ENCODE measurements at places on chromosomes 7 and 10. TPM values are rescaled to one million over a fixed set of nuclear protein-coding genes. Genes with fewer than 3 reads are reported as not detected.
A peak's percentile ranks its signal among the peaks of the same experiment; 100 is the strongest.

OR9A2 gene
- not detected for total RNA-seq

ELN gene
- total RNA-seq: not detected

FRMD4A gene
- total RNA-seq: 2.1 TPM

HOGA1 gene
- not detected for total RNA-seq

SFTPA1 gene
- not detected for total RNA-seq

ELFN1 gene
- 0.36 TPM for total RNA-seq

SLC26A5 gene
- not detected for total RNA-seq

DNA sequence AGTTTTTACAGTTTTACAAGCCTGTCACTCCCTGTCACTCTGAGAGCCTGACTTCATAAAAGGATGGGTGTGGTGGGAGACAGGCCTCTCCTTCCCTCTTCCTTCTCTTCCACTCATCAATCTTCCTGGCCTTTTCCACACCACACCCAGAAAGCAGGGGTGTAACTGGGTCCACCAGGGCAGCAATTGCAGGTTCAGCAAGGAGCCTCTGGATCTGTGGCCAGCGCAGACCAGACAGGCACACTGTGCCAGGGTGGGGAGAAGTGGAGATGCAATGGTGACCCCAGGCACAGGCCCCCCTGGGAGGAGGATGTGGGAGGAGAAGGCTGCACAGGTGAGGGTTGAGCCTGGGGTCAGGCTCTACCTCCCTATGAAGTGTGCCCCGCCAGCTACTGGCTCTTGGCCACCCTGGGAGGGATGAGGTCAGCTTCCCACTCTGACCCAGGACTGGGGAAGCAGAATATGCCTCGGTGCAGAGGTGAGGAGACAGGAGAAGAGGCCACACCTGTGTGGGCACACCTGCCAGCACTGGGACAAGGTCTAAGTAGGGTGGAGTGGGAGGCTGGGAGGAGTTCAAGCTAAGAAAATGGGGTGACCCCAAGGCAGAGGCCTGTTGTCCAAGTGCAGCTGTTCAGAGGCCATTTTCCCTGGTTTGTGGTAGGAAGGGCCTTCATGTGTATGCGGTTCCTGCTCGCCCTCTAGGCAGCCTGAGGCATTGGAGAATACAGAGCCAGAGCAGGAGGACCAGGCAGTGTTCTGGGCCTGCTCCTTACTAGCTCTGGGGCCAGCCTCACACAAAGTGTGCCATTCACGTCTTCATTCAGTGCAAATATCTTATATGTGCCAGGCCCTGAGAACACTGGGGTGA, 20.2 kb upstream of the TMEM72 start:
- DNase-seq: no peak

- DNase-seq: no peak
Observed at GRCh38 chr7:133025056-133025455, 56.8 kb downstream of the CHCHD3 start.

- no peak for DNase-seq
Observed at GRCh38 chr7:117673839-117674238, 194.0 kb downstream of the CFTR start.

DNA sequence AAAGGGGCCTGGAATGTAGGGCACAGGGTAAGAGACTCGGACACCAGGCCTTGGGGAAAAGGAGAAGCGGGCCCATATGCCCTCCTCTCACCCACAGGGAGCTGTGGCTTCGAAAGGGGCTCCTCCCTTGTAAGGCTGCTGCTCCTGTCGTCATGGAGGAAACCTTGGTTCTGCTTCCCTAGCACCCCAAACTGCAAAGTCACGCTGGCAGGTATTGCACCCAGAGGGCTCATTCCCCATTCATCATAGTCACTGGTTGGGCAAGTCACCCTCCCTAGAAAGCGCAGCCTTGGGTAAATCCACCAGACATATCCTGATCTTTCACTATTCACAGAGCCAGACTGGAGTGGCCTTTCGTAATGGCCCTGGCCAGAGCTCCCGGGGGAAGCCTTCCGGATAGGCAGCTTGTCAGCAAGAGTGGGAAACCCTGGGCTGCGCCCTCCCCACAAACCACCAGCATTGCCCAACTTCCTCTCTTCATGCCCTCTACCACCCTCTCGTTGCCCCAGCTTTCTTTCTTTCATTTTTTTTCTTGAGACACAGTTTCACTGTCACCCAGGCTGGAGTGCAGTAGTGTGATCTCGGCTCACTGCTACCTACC, 121.0 kb downstream of the HIP1 start:
- DNase-seq: peak; percentile 72

GRCh38 chr7:44847920-44848634, at the start of gene H2AZ2:
Gene H2AZ2, minus strand, starts transcription at chr7:44848087. Its CDS starts 116 bp downstream, at chr7:44847971.
- peak; percentile 100 for DNase-seq

GRCh38 chr10:58178811-58179210, 88.9 kb downstream of the IPMK start:
- DNase-seq: no peak

GRCh38 chr10:25817200-25817599, 116.8 kb upstream of the MYO3A start:
- no peak for DNase-seq

- DNase-seq: no peak
Observed at GRCh38 chr10:20105236-20105635, 289.0 kb downstream of the PLXDC2 start.

GRCh38 chr7:90958647-90959046, 305.6 kb upstream of the FZD1 start:
- DNase-seq: no peak

- DNase-seq: no peak
Observed at GRCh38 chr10:119701861-119702260, 24.0 kb upstream of the INPP5F start.

GRCh38 chr10:79146611-79147130, 77.9 kb downstream of the ZMIZ1 start:
- peak; percentile 20 for DNase-seq

GRCh38 chr7:144494355-144494754, 90.9 kb upstream of the NOBOX start:
- no peak for DNase-seq

GRCh38 chr10:73997461-73997786, 492 bp upstream of the VCL start:
- DNase-seq: peak; percentile 87

- DNase-seq: no peak
Observed at GRCh38 chr10:108709927-108710722, 1213.2 kb downstream of the XPNPEP1 start.

- DNase-seq: no peak
Observed at GRCh38 chr10:125591886-125592285, 91.1 kb downstream of the TEX36 start.

GRCh38 chr7:101401390-101402080, 38.9 kb downstream of the COL26A1 start:
- no peak for DNase-seq

GRCh38 chr10:58189269-58189668, 78.4 kb downstream of the IPMK start:
- DNase-seq: no peak

DNA sequence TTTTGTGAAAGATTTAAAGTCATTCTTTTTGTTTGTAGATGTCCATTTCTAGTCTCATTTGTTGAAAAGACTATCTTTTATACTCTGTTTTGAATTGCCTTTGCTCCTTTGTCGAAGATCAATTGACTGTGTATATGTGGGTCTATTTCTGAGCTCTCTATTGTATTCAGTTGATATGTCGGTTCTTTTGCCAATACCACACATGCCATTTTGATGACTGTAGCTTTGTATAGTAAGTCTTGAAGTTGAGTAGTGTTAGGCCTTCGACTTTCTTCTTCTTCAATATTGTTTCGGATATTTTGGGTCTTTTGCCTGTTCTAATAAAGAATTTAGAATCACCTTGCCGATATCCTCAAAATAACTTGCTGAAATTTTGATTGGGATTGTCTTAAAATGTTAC, 104.5 kb downstream of the CCSER2 start:
- no peak for DNase-seq

GRCh38 chr7:51080622-51081269, 235.9 kb downstream of the COBL start:
- no peak for DNase-seq

- DNase-seq: no peak
Observed at GRCh38 chr7:138460176-138460648, at the start of gene TRIM24. Gene TRIM24, plus strand, starts transcription at chr7:138460259. Its CDS starts 290 bp downstream, at chr7:138460549.

DNA sequence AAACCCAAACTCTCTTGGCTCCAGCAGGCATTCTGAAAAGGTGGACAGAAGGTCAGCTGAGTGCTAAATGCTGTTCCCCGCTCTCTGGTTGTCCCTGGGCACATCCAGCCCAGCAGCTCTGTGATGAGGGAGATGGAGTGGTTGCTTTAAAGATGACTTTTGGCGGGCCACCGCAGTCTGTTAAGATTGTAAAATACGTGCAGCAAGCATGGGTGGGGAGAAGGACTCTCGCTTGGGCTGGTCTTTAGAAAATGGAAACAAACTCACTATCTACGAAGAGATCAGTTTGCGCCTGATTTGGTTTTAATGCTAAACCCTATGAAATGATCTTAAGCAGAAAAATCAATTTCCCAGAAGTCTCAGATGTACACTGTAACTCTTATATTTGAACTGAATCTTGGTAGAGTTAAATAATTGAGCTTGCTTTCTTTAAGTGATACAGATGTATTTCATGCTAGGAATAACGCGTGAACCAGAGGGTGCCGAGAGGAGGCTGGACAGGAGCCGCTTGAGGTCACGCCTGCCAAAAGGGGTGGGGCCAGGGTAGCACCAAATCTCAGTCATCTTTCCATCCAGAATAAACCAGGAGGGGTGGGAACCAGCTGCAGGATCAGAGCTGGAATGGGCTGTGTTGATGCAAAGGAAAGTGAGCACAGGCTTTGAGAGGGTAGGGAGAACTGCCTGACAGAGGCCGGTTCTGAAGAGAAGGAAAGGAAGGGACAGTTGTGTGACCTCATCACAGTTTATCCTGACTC, 170.2 kb upstream of the MKI67 start:
- no peak for DNase-seq

- no peak for DNase-seq
Observed at GRCh38 chr10:128152741-128153580, 26.7 kb upstream of the MKI67 start.

- no peak for DNase-seq
Observed at GRCh38 chr10:61354401-61354975, 98.7 kb downstream of the TMEM26 start.

GRCh38 chr10:132322586-132323048, 9.4 kb upstream of the LRRC27 start:
- DNase-seq: no peak

GRCh38 chr10:22856444-22857074, 71.3 kb upstream of the ARMC3 start:
- DNase-seq: no peak

- DNase-seq: no peak
Observed at GRCh38 chr10:96638696-96639095, 51.9 kb upstream of the TM9SF3 start.

DNA sequence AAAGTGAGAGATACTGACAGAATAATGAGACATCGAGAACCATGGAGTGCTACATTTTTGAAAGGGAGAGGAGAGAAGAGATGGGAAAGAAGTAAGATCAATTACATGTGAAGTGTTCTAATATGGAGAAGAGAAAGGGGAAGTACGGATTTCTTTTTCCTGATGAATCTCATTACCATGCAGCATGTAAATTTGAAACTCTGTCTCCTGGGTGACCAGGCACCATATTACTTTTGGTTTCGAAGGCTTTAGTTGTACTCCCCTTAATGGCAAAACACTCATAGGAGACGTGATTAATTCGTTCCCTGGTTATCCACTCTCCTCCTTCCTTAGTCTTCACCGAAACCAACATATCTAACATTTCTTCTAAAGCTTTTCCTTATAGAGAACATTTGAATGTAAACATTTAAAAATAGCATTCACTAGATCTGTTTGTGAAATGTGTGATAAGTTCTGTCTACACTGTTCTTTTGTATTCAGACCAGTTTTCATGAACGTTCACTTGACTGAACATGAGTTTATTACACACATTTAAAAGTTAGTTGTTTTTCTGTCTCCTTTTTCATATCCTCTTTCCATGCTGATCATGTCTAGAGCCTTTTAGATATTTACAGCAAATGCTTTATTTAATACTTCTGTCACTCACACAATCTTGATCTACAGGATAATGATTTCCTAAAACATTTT, 80.2 kb upstream of the MSRB2 start:
- DNase-seq: no peak

GRCh38 chr10:86756511-86757112, at the start of gene BMPR1A:
Gene BMPR1A, plus strand, starts transcription at chr10:86756619. Its CDS starts 119,400 bp downstream, at chr10:86876019.
- peak; percentile 3 for DNase-seq

- no peak for DNase-seq
Observed at GRCh38 chr7:131218727-131219128, 108.9 kb upstream of the MKLN1 start.

DNA sequence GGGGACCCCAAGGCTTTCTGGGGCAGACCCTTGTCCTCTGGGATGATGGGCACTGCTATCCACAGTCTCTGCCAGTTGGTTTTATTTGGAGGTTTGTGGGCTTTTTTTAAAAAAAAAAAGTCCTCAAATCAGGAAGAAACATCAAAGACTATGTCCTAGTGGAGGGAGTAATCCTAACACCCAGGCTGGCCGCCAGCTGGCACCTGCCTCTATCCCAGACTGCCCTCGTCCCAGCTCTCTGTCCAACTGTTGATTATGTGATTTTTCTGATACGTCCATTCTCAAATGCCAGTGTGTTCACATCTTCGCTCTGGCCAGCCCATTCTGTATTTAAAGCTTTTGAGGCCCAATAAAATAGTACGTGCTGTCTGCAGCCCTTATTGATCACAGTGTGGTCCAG, 61.0 kb upstream of the LRRC4 start:
- DNase-seq: no peak

- DNase-seq: no peak
Observed at GRCh38 chr10:73850863-73851461, 23.4 kb downstream of the CAMK2G start.

- DNase-seq: no peak
Observed at GRCh38 chr10:110737886-110738634, 93.9 kb downstream of the RBM20 start.

GRCh38 chr10:3391657-3392056, 219.1 kb upstream of the PITRM1 start:
- no peak for DNase-seq

DNA sequence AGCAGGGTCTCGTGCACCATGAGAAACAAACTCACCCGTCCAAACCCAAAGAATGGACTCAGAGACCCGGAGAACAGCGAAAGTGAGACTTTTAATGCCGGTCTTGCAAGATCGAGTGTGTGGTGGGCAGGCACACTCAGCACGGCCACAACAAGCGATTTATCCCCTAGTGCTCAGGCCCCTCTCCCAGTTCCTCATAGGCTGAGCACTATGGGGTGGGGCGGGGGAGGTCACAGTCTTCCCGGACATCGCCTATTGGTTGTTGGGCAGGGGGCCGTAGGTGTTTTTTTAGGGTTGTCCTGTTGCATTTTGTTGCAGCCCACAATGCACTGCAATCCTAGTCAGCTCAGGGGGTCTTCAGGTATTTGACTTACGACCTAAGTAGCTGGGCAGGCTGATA, 608.3 kb upstream of the FOXK1 start:
- no peak for DNase-seq

GRCh38 chr7:66140924-66141323, 26.3 kb downstream of the CRCP start:
- DNase-seq: no peak

- DNase-seq: no peak
Observed at GRCh38 chr7:23700046-23700445, 10.0 kb upstream of the STK31 start.

Measured in activated CD8-positive, alpha-beta T cell treated with anti-CD3 and anti-CD28 coated beads for 36 hours (primary cell).